ENCODE measurements at places on chromosomes 1 and 21. TPM values are rescaled to one million over a fixed set of nuclear protein-coding genes. Genes with fewer than 3 reads are reported as not detected.

The DIPK1A gene
- total RNA-seq = 9.9 TPM

The FOXO6 gene
- not detected for total RNA-seq

The GPR161 gene
- total RNA-seq = 23.6 TPM

The GPX7 gene
- total RNA-seq = 2.9 TPM

The BATF3 gene
- total RNA-seq = 0.35 TPM

The CNKSR1 gene
- total RNA-seq = 19.1 TPM

The KCNN3 gene
- total RNA-seq = under 0.01 TPM

The NCDN gene
- 14.3 TPM for total RNA-seq

The SNIP1 gene
- total RNA-seq = 9.5 TPM

The AKNAD1 gene
- total RNA-seq = 1.6 TPM

The TBX15 gene
- total RNA-seq = not detected

The SH2D5 gene
- 157 TPM for total RNA-seq

The C1orf210 gene
- 3.8 TPM for total RNA-seq

The SPRR5 gene
- 0.32 TPM for total RNA-seq

The NPHS2 gene
- total RNA-seq = not detected

The CEP350 gene
- total RNA-seq = 25.5 TPM

The S100A7A gene
- total RNA-seq = not detected

The CFHR4 gene
- total RNA-seq = not detected

The P3R3URF gene
- total RNA-seq = not detected

The SPRR1B gene
- 36.3 TPM for total RNA-seq

The FTCD gene
- not detected for total RNA-seq

The TRIM67 gene
- total RNA-seq = not detected

The WLS gene
- 71.0 TPM for total RNA-seq

The IGFN1 gene
- total RNA-seq = not detected

The RIIAD1 gene
- not detected for total RNA-seq

The SLC16A1 gene
- total RNA-seq = 99.6 TPM

The NMNAT2 gene
- 0.24 TPM for total RNA-seq

The OPRD1 gene
- not detected for total RNA-seq

The FCRL6 gene
- not detected for total RNA-seq

The LDLRAD1 gene
- total RNA-seq = not detected

Data from foreskin keratinocyte (primary cell).